T47D (cell line): ENCODE measurements at places on chromosomes 4 and X.

DNA sequence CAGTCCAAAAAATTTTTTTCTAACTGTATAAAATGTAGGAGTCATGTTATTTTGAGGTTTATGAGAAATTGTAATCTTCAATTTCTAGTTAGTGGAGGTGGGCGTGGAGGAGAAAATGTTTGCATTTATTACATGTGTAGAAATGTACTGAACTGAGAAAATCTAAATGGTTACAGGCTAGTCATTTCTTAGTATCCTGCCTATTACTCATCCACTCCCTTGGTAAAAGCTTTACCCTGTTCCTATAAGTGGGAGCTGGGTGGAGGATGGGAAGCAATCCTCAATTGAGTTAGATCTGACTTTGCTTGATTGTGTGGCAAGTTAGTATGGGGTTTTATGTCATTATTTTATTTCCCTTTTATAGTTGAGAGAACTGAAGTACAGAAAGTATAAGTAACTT is 73.8 kb downstream of the POLA1 start:
- no peak for DNase-seq

DNA sequence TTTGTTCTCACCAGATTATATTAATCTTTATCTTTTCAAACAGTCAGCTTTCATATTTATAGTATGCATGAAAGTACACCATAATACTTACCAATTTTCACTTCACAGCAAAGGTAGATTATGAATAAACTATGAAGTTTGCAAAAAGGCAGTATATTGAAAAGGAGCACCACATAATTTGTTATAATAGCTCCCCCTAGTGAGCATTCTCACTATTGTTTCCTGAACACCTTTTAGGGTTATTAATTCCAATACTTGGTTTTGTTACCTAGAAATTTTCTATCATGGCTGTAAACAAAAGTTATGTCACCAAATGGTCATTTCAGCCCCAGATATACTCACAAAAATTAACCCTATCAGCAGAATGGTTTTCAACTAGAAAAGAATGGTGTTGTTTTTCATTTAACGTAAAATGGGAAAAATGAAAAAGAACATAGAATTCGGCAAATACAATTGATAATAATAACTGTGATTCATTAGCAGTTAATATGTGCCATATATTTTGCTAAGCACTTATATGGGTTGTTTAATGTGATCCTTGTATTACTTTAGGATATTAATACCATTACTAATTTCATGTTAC is 30.2 kb upstream of the NKX6-1 start:
- peak; percentile 39 for DNase-seq

GRCh38 chr4:144666539-144667175 is 20.7 kb downstream of the HHIP start:
- no peak for DNase-seq

DNA sequence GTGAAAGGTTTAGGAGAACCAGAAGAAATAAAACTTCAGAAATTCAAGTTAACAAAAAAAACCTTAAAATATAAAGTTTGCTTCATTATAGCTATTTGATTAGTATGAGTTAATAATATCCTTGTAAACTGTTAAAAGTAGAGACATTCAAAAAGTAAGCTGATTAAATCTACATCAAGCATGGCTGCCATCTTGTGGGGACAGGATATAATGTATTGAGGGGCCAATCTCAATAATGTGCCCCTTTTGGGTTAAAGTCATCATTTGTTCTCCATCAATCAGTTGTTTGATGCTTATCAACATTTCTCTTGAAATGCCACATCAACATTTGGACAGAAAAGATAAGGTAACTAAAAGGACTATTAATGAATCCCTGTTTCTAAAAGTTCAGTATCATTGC is 4.6 kb upstream of the GRID2 start:
- DNase-seq = no peak

DNA sequence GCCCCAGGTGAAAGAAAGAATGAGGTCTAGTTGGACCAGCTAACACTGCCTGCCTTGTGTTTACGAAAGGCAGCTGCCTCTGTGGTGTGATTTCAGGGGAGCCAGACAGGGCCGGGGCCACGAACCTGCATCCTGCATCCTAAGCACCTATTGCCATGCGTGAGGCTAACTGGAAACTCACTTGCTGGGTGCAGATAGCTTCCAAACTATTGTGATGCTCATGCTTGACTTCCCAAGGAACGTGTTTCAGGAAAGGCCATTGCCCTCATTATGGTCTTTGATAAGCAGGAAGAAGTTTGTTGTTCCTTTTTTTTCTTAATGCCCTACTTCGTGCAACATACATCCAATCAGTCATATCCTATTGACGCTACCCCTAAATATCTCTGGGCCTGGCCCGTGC is 2.3 kb upstream of the IRF2 start:
- no peak for DNase-seq

GRCh38 chr4:14184265-14184664 is 556.7 kb upstream of the BOD1L1 start:
- DNase-seq = no peak

DNA sequence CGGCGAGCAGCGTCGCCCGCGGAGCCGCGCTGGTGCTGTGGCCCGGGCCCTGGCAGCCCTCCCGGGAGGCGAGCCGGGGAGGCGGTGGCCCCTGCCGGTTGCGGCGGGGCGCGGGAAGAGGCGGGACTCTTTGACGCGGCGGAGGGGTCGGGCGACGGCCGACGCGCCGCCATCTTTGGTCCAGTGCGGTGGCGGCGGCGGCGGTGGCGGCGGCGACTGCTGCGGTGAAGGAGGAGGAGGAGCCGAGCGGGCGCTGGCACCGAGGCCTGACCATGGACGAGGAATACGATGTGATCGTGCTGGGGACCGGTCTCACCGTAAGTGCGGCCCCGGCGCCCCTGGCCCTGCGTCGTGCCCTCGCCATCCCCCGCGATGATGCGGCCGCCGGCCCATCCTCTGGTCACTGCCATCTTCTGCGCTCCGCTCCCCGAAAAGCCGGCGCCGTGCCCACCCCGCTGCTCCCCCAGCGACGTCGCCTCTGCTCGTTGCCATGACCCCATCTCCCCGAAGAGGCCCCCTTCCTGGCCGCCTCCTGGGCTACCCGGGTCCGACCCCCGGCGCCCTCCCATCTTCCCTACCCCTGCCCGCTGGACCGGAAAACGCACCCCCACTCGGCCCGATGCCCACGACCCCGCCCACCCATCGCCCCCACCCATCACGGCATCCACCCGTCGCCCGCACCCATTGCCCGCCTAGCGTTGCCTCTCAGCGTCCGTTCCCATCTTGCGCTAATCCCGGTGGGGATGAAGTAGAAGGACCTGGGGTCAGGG is at the start of gene GDI1:
GDI1 (plus strand) TSS at position 172 of the 770 bp plus-strand sequence; CDS start at position 273, 101 bp downstream.
- no peak for DNase-seq

DNA sequence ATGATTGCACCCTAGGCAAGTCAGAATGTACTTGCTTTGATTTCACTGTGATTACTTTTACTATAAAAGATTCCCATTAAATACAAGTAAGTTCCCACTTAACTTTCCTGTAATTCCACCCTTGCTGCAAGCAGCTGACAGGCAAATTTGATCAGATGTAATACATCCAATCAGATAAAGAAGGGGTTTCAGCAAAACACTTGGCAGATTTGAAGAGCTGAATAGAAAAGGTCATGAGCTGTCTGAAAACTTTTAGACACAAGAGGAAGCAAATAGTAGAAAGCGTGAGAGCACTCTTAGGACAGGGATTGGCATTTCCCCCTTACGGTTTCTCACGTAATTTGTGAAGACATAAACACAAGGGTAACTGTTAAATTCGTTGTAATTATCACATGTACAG is 22.8 kb downstream of the HSD17B13 start:
- DNase-seq = no peak

- no peak for DNase-seq
Observed at GRCh38 chr4:90845777-90846176, 718.6 kb downstream of the CCSER1 start.

- DNase-seq = peak; percentile 43
Observed at GRCh38 chr4:27176400-27176799, 315.8 kb downstream of the STIM2 start.

DNA sequence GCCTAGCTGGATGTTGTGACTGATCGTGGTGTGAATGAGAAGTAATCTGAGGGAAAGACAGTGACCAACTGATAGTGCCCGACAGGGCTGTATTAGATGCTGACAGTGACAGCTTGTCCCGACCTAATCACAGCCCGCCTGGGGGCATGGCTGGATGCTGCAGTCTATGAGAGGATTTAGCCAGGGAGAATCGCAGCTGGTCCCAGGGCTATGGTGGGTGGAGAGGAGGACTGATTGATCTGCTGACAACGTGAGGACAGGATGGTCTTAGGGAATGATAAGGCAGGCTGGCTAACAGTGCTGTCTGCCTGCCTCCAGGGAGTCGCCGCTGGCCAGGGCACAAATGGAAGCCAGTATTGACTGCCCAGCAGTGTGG is 621 bp upstream of the SUV39H1 start:
- DNase-seq = peak; percentile 15

- DNase-seq = no peak
Observed at GRCh38 chr4:186693159-186693815, 30.4 kb downstream of the FAT1 start.

DNA sequence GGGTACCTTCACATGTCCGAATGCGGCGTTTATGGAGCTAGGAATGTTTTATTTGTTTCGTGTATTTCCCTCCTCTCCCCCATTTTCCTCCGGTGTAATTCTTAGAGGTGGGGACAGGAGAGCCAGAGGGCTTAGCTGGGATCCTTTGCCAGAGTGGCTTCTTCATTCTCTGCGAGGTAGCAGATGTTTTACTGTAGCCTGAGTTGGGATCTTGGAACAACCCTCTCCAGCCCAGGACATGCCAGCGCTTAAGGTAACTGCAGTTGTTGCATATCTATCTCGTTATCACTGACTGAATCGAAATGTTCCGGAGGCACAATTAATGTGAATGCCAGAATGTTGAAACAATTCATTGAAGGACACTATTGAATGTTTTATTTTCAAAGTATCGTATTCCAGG is 59.0 kb upstream of the DYNLT3 start:
- DNase-seq = no peak

DNA sequence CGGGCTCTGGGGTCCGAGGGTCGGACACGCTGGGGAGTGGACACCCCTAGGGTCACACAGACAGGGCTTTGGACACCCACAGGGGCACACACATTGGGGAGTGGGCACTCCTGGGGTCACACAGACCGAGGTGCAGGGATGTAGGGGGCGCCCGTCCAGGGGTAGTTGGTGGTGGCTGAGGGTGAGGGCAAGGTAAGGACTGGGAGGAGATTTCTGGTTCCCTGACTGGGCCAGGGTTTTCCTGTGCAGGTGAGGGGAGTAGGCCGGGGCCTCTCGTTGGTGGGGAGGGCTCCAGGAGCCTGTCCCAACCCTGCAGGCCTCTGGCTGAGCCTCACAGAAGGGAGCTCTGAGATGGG is 21.9 kb upstream of the WDR45 start:
- DNase-seq = no peak

GRCh38 chr4:100948911-100949310 is 398.4 kb downstream of the PPP3CA start:
- DNase-seq = no peak

DNA sequence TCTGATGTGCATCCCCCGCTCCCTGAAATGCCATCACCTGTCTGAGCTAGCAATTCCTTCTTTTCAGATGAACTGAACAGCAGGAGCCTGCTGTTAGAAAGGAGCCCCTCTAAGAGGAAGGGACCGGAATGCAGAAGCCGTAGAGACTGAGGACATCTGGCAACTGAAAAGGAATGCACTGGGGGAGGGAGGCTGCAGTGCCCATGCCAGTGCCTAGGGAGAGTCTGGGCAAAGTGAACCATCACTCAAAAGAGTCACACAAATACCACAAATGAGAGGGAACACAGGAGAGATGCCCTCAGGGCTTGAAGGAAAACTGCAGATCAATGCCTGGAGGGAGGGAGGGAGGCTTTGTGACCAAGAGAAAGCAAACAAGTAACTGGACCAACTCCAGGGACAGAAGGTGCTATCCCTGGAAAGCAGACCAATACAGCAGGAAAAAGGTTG is 93.9 kb upstream of the CBR4 start:
- DNase-seq = no peak

DNA sequence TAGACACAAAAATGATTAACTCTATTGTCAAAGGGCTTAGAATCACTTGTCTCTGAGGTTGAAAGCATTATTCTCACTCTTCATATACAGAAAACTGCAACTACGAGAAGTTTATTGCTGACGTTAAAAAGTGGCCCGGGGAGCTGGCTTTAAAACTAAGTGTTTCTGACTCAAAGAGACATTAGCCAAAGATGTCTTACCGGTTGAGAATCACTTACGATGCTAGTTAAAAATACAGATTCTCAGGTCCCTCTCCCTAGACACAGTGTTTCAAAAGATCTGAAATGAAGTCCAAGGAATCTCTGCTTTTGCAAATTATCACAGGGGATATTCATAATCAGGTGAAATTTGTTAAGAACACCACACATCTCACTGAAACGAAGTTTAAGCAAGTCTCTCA is 1.2 kb downstream of the GNPDA2 start:
- DNase-seq = no peak

- peak; percentile 31 for DNase-seq
Observed at GRCh38 chrX:48511560-48511959, 2.8 kb downstream of the PORCN start.

DNA sequence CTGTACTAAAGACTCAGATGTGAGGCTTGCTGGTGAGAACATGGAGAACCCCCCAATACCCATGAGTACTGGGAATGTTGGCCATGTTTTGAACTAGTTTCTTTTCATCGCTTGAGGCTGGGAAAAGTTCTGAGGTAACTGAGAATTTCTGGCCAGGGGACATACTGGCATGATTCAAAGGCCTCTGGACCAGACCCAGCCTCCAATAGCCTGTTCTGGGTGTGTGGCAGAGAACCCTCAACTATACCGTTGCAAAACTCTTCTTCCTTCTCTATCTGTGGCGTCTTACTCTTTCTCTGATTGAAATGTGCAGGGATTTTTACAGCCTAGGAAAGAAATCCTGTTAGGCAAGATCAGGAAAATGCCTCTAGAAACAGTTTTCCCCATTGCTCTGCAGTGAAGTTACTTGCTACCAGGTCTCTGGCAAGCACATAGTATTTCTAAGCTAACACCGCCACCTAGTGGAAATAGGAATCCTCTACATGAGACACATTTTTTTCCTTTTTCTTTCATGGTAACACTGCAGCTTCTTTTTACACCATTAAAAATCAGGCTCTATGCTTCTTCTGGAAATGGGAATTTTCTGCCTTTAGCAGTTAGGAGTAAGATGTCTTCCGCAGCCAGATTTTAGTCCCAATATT is 170.7 kb upstream of the ZCCHC13 start:
- peak; percentile 63 for DNase-seq

DNA sequence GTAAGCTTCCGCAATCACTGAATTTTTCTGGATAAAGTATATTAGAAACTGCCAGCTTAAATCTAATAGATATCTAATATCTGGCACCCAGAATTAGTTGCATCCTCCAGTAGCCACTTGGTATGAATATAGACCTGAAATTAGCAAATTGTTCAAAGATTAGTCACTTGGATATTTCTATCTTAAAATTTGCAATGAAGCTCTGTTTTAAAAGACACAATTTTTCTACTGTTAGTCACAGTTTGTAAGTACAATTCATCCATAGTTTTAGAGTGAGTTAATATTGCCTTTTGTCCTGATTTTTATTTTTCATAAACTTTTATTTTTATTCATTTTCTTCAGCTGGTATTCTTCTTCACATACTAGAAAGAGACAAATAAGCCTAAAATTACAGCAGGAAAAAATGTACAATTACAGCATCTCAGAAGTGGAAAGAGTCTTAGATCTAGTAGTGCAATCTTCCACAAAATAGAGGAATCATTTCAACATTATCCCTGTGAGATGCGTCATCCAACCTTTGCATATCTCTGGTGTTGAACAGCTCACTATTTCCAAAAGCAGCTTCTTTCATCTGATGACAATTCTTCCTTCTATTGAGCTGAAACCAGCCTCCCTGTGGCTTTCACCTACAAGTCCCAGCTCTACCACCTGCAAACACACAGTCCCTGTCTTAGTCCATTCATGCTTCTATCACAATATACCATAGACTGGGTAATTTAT is 190.0 kb upstream of the AR start:
- DNase-seq = no peak

- peak; percentile 59 for DNase-seq
Observed at GRCh38 chr4:48290146-48290772, 20.6 kb upstream of the TEC start.
